SK-N-SH (cell line): ENCODE measurements at places on chromosomes 4 and X. TPM values are rescaled to one million over a fixed set of nuclear protein-coding genes. Genes with fewer than 3 reads are reported as not detected.

DNA sequence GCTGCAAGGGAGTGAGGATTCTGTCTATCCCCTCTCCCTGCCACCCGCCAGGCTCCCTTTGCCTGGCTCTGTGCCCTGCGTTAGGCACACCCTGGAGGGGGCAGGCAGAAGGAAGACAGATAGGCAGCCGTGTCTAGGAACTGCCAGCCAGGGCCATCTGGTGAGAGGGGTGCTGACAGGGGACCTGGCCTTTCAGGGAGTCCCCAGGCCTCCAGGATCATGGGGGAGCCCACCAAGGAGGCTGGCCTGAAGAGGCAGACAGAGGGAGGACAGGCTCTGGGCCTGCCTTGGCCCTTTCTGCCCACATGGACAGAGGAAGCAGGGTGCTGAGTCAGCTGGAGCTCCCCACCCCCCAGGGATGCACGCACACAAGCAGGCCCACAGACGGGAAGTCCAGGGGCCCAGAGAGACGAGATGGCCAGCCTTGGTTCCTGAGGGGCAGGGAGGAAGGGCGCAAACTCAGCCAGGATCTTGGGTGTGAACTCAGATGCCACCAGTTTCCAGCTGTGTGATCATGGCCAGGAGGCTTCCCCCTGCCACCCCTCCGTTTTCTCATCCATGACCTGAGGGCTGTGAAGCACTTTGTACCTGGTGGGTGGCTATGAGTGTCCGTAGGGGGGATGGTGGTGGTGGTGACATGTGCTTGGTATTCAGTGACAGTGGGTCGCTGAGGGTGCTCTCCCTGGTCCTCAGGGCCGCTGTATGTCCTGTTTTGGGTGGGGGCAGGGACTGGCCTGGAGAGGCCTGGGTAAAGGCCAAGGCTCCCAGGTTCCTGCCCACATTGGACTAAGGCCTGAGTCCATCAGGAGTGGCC lies 1.8 kb downstream of the SH3BP2 start:
- no peaks in the 10 kb centered on the region for H3K27me3 ChIP-seq
- peak; percentile 84 for DNase-seq
- peak overlapping the region; percentile 65 for H3K4me3 ChIP-seq
- H3K27ac ChIP-seq = peak overlapping the region; percentile 94
- peaks cover 73% of the 10 kb centered on the region; the same call in 1 of the 2 replicates for H3K4me1 ChIP-seq
- H3K36me3 ChIP-seq = no peaks in the 10 kb centered on the region

- H3K4me1 ChIP-seq = no peaks in the 10 kb centered on the region
- H3K4me3 ChIP-seq = no peak overlapping the region
- H3K36me3 ChIP-seq = no peaks in the 10 kb centered on the region
- no peaks in the 10 kb centered on the region for H3K27me3 ChIP-seq
- no peak for DNase-seq
- H3K27ac ChIP-seq = no peak overlapping the region
These were observed 173.4 kb upstream of the JADE1 start for GRCh38 chr4:128635955-128636560.

Gene MBNL3
- polyA plus RNA-seq = 0.21 and 0.23 TPM in 2 replicates

DNA sequence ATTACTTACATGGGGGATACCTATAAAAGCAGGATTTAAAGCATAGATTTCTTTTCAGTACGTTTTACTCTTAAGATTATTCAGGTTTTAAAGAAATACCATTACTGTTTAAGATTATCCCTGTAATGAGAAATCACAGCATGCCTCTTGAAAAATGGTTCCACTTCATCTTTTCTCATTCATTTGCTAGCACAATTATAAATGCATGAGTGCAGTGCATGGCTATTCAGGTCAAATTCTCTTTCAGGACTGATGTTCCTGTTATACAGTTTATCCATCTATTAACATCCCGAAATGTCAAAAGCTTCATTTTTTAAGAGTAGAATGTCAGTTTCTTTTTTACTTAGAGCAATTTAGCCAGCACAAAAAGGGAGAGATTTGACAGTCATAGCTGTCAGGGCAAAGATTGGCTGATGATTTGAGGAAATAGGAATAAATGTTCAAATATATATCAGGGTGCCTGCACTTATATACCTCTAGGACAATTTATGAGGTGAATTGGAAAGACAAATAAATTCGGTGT lies 135.2 kb downstream of the ADGRL3 start:
- H3K27ac ChIP-seq = no peak overlapping the region
- no peaks in the 10 kb centered on the region for H3K36me3 ChIP-seq
- no peaks in the 10 kb centered on the region for H3K4me1 ChIP-seq
- no peak overlapping the region for H3K4me3 ChIP-seq

Gene CCDC120
- polyA plus RNA-seq = 1.6 and 2.1 TPM in 2 replicates

GRCh38 chrX:112800971-112801775 lies 39.5 kb downstream of the AMOT start:
- no peaks in the 10 kb centered on the region for H3K4me1 ChIP-seq
- H3K27me3 ChIP-seq = no peaks in the 10 kb centered on the region
- no peak overlapping the region for H3K27ac ChIP-seq
- DNase-seq = no peak

Gene TNIP3
- polyA plus RNA-seq = 0.15 and 0.28 TPM in 2 replicates

DNA sequence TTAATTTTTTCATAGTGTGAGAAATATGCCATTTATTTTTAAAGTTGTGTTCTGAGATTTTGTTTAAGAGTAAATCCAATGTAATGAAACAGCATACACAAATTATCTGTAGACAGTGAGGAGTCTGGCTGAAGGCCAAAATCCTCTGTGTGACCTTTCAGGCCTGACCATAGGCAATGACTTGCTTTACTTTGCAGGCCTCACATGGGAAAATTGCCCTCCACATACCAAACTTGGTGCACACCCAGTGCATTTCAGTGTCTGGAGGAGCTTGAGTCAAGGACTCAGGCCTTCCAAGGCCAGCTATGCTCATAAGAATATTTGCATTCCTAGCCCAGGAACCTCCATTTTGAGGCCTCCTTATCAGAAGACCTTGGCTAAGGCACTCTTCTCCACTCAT lies 430.1 kb downstream of the GABRG1 start:
- no peaks in the 10 kb centered on the region for H3K27me3 ChIP-seq
- no peaks in the 10 kb centered on the region for H3K4me1 ChIP-seq
- H3K4me3 ChIP-seq = no peak overlapping the region
- DNase-seq = no peak
- no peak overlapping the region for H3K27ac ChIP-seq

DNA sequence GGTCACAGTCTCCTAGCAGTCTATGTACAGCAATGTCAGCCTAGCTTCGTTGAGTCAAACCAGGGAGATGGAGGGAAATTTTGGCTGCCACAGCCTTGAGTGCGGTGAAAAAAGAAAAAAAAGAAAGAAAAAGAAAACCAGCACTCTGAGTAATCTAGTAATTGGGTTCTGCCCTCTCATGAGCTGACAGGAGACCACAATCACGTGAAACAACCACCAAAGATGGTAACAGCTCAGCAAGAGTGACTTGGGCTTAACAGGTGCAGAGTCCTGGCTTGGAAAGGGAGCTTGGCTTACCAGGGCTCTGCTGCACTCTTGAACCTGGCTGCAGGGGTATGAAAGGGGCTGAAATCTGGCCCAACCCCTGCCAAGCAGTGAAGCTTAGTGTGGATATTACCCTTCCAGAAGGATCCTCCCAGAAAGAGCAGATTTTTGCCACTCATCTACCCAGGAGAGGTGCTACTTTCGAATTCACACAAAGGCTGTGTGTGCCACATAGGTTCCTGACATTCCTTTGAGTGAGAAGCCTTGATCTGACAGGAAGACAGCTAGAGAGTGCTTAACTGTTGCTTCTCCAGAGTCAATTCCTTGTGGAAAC lies 350.3 kb downstream of the PTTG2 start:
- no peaks in the 10 kb centered on the region for H3K27me3 ChIP-seq
- H3K36me3 ChIP-seq = no peaks in the 10 kb centered on the region
- H3K4me1 ChIP-seq = no peaks in the 10 kb centered on the region

DNA sequence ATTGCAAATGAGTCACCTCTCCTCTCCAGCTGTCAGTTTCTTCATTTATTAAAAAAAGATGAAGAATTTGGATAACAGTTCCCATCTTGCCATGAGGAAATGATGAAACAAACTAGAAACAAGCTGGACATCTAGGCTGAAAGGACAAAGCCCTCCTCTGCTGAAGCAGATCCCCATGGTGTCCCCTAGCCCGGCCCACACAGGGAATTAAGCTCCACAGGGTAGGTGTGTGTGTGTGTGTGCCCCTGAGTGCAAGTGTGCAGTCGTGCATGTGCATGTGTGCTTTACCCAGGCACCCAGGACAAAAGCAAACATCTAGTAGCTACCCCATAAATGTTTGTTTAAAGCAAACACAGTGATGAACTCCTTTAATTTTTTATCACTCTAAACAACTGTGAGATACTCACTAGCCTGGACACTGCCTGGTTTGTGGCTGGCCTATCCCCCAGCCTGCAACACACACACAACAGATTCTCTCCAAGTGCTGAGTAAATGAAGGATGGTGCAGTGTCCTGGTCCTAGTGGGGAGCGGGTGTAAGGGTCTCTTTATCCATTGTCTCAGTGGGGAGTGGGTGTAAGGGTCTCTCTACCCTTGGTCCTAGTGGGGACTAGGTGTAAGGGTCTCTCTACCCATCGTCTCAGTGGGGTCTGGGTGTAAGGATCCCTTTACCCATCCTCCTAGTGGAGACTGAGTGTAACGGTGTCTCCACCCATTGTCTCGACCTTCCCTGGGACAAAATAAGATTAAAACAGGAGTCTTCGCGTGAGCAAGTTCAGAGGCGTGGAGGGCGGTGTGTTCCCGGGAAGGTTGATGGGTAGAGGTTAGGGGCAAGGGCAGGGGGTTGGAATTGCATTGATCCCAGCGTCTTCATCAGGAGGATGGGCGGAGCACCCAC lies 688 bp upstream of the EVC start:
- no peaks in the 10 kb centered on the region for H3K36me3 ChIP-seq
- H3K4me1 ChIP-seq = 0 out of 2 replicates have a peak, but pooled peaks cover 3% of the 10 kb centered on the region
- H3K4me3 ChIP-seq = peak overlapping the region; percentile 75
- DNase-seq = peak; percentile 75

Gene SPANXD
- polyA plus RNA-seq = 13.1 and 20.0 TPM in 2 replicates

- H3K36me3 ChIP-seq = no peaks in the 10 kb centered on the region
- H3K27ac ChIP-seq = no peak overlapping the region
- DNase-seq = no peak
- peaks cover 19% of the 10 kb centered on the region for H3K4me1 ChIP-seq
These were observed 761 bp downstream of the CLRN2 start for GRCh38 chr4:17515445-17516407.

DNA sequence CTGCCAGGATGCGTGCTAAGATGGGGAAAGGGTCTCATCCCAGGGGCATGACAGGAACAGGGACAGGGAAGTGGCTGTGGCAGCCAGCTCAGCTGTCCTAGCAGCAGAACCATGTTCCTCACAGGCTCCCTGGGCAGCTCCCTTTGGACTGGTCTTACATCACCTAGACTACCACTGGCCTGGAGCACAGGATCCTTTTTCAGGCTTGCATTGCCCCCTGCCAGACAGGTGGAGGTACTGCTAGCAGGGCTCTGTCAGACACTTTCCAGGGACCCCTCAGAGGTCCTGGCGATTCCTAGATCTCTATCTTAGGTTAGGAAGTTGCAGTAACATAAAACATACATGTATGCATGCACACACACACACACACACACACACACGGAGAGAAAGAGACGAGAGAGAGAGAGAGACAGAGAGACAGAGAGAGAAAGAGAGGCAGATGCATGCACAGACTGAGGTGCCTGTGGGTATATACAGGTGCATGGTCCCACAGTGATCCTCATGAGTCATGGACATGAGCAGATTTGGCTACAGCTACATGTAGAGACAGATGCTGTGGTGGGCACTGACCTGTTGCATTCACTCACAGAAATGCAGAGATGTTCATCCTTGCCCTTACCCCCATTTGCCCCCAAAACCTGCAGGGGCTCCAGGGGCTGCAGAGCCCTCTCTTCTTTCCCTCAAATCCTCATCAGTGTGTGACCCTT lies 63.6 kb downstream of the STARD8 start:
- H3K36me3 ChIP-seq = no peaks in the 10 kb centered on the region; the same call in 1 of the 2 replicates
- peak; percentile 73 for DNase-seq
- no peaks in the 10 kb centered on the region; the same call in 1 of the 2 replicates for H3K27me3 ChIP-seq
- H3K27ac ChIP-seq = no peak overlapping the region
- H3K4me3 ChIP-seq = no peak overlapping the region

DNA sequence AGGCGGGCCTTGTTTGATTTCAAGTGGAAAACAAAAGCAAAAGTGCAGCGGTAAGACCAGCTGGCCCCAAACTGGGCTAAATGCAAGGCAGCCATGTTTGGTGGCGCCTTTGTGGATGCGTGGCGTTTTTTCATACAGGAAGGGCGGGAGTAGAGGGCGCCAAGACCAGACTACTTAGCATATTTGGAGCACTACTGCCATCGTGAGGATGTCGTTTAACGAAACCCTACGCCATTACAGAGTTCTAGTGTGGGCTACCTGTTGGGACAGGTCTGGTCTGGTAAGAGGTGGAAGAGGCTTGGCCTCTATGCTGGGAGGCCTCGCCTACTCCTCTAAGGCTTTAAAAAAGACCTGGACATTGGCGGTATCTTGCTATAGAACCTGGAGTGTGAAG lies 230.7 kb upstream of the STK26 start:
- DNase-seq = peak; percentile 63
- no peaks in the 10 kb centered on the region for H3K36me3 ChIP-seq
- H3K4me3 ChIP-seq = peak overlapping the region; percentile 50
- peaks cover 5% of the 10 kb centered on the region; the same call in 1 of the 2 replicates for H3K27me3 ChIP-seq

Gene TMEM184C
- polyA plus RNA-seq = 17.5 and 22.8 TPM in 2 replicates

- H3K36me3 ChIP-seq = no peaks in the 10 kb centered on the region
- H3K4me1 ChIP-seq = no peaks in the 10 kb centered on the region; the same call in none of the 2 replicates
- H3K27ac ChIP-seq = peak overlapping the region; percentile 88
- no peak for DNase-seq
- no peaks in the 10 kb centered on the region for H3K27me3 ChIP-seq
These were observed 200.9 kb upstream of the MID1 start for GRCh38 chrX:10821293-10821692.

DNA sequence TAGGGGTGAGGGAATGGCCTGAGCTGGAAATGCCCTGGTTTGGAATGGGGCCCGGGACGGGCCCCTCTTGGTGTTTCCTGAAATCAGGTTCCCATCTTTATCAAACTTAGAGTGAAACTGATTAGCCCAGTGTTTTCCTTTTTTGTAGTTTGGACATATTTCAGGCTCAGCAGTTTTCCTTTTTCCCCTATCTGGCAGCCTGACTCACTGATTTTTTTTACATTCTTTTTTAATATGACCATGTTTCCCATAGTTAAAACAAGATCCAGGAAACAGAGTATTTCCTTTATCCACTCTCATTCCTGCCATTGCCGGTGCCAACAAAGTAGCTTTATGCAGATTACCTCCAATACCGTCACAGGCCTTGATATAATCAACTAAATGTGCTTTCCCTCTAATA lies 20.5 kb upstream of the C4orf17 start:
- H3K27ac ChIP-seq = no peak overlapping the region
- DNase-seq = no peak
- H3K4me1 ChIP-seq = no peaks in the 10 kb centered on the region; the same call in 1 of the 2 replicates
- no peak overlapping the region for H3K4me3 ChIP-seq

Gene HGFAC
- 0.37 and 0.43 TPM in 2 replicates for polyA plus RNA-seq

Gene ZNF157
- 0.12 and 0.23 TPM in 2 replicates for polyA plus RNA-seq

Gene GUCY1A1
- polyA plus RNA-seq = 0.03 and 0.18 TPM in 2 replicates

Gene GAB1
- polyA plus RNA-seq = 3.7 and 4.4 TPM in 2 replicates

Gene FGA
- not detected in 2 replicates for polyA plus RNA-seq

Gene GAGE12J
- polyA plus RNA-seq = not detected in 2 replicates
